ENCODE measurements at places on chromosomes 12 and 14. TPM values are rescaled to one million over a fixed set of nuclear protein-coding genes. Genes with fewer than 3 reads are reported as not detected.

ZFHX2 gene
- 0.76 TPM for total RNA-seq

ACSS3 gene
- total RNA-seq = 10.0 TPM

PRB2 gene
- not detected for total RNA-seq

RNASE2 gene
- total RNA-seq = not detected

B4GALNT3 gene
- 30.3 TPM for total RNA-seq

KLHL33 gene
- not detected for total RNA-seq

PMEL gene
- 2.5 TPM for total RNA-seq

TAS2R7 gene
- not detected for total RNA-seq

CLEC2D gene
- total RNA-seq = 140 TPM

TAS2R19 gene
- 4.3 TPM for total RNA-seq

NPFF gene
- not detected for total RNA-seq

KCNC2 gene
- not detected for total RNA-seq

DNA sequence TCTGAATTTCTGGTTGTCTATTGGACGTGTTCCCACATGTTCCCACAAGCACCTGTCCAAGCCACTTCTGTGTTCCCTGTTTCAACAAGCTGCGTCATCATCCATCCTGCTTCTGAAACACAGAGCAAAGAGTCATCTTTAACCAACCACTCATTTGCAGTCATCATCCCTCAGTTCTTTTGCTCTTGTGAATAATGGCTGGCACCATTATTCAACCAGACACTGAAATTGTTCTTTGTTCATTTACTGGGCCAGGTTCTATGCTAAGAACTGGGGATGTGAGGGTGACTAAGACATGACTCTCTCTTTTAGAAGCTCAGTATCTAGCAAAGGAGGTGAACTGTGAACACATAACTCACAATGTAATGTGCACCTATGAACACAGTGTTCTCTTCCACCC lies 40.7 kb upstream of the ANO4 start:
- no peak for DNase-seq
- no peak overlapping the region for H3K27ac ChIP-seq
- H3K4me1 ChIP-seq = no peaks in the 10 kb centered on the region
- no peak overlapping the region for H3K4me3 ChIP-seq

DNA sequence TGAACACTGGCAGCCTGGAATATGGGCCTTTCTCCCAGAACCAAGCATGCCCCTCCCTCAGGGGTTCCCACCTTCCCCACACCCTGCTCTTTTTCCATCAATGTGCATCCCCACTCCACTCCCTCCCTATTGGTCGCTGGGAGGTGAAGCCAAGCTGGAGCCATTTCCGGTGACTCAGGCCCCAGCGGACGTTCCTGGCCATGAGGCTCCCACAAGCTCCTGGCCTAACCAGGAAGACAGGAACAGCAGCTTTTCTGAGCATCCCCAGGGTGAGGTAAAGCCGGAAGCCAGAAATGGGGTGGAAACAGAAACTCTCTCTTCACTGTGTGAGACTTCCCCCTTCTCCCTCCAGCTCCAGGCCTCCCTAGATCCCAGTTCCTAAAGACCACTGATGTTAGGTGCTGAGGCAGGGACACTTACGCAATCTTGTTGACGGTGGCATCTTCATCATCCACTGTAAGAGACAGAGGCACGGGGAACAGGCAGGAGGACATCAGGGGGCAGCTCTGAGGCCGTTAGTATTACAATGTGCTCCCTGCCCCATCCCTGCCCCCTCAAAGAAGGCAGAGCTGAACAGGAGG lies 5.1 kb downstream of the LMBR1L start:
- H3K27me3 ChIP-seq = no peaks in the 10 kb centered on the region
- no peaks in the 10 kb centered on the region for H3K4me1 ChIP-seq
- H3K36me3 ChIP-seq = peaks cover 58% of the 10 kb centered on the region
- no peak for DNase-seq
- no peak overlapping the region for H3K4me3 ChIP-seq

- peaks cover 62% of the 10 kb centered on the region for H3K4me1 ChIP-seq
- no peaks in the 10 kb centered on the region for H3K27me3 ChIP-seq
- H3K36me3 ChIP-seq = peaks cover 25% of the 10 kb centered on the region
- DNase-seq = no peak
These were observed 21.4 kb downstream of the ACVR1B start for GRCh38 chr12:51972849-51973273.

GRCh38 chr12:91985002-91985787 lies 160.5 kb downstream of the BTG1 start:
- H3K27ac ChIP-seq = no peak overlapping the region
- DNase-seq = no peak
- H3K27me3 ChIP-seq = no peaks in the 10 kb centered on the region
- no peak overlapping the region for H3K4me3 ChIP-seq
- no peaks in the 10 kb centered on the region for H3K36me3 ChIP-seq

DNA sequence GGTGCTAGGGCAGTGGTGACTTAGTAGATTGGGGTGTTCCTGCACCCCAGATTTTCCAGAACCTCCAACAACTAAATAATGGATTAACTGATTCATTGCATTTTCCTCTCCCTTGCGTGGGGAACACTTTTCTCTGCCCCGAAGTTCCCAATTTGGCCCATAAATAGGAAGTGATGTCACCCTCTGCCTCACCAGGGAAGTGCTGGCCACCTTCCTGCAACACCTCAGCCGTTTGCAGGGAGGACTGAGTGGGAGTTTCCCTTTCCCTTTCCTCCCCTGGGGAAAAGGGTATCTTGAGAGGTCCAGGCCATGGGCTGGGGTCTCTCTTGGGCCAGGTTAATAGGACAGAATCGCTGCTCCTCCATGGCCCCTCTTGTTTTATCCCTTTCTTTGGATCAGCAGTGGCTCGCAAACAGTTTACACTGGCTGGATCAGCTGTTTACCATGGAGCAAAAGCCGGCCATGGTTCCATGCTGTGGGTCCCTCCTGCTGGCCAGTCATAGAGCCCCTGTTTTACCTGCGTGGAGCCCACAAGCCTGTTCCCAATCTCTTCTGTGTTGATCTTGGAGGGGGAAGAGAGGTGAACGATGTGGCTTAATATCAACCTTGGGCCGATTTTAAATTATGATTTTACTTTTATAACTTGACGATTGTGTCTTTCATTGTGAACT lies 91.6 kb upstream of the VRK1 start:
- no peaks in the 10 kb centered on the region for H3K4me1 ChIP-seq
- no peak overlapping the region for H3K4me3 ChIP-seq
- no peaks in the 10 kb centered on the region for H3K27me3 ChIP-seq
- no peak for DNase-seq
- H3K36me3 ChIP-seq = no peaks in the 10 kb centered on the region
- H3K27ac ChIP-seq = no peak overlapping the region

- no peaks in the 10 kb centered on the region for H3K4me1 ChIP-seq
- H3K27me3 ChIP-seq = no peaks in the 10 kb centered on the region
- no peak overlapping the region for H3K27ac ChIP-seq
- no peaks in the 10 kb centered on the region for H3K36me3 ChIP-seq
These were observed 392.3 kb downstream of the MED13L start for GRCh38 chr12:115885040-115885690.

DNA sequence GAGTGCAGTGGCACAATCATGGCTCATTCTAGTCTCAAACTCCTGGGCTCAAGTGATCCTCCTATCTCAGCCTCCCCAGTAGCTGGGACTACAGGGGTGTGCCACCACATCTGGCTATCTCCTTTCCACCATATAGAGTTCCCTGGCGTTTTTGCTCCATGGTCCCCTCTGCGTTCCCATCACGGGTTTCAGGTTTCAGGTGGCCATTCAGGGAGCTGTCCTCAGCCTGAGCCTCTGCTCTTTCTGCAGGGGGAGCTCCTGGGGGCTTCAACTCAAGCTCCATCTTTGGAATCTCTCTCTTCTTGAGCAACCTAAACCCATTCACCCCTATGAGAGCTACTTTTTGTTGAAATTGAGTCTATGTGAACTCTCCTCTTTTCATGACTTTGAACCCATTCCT lies 11.6 kb downstream of the SMIM41 start:
- no peaks in the 10 kb centered on the region for H3K27me3 ChIP-seq
- no peak for DNase-seq
- no peak overlapping the region for H3K4me3 ChIP-seq
- H3K36me3 ChIP-seq = no peaks in the 10 kb centered on the region

- no peak overlapping the region for H3K4me3 ChIP-seq
- H3K27ac ChIP-seq = no peak overlapping the region
- DNase-seq = no peak
These were observed 860.3 kb downstream of the DIO2 start for GRCh38 chr14:79351011-79351410.

GRCh38 chr12:82242729-82243128 lies 115.5 kb downstream of the CCDC59 start:
- DNase-seq = no peak
- H3K36me3 ChIP-seq = no peaks in the 10 kb centered on the region
- H3K27me3 ChIP-seq = no peaks in the 10 kb centered on the region
- H3K4me3 ChIP-seq = no peak overlapping the region
- no peak overlapping the region for H3K27ac ChIP-seq

DNA sequence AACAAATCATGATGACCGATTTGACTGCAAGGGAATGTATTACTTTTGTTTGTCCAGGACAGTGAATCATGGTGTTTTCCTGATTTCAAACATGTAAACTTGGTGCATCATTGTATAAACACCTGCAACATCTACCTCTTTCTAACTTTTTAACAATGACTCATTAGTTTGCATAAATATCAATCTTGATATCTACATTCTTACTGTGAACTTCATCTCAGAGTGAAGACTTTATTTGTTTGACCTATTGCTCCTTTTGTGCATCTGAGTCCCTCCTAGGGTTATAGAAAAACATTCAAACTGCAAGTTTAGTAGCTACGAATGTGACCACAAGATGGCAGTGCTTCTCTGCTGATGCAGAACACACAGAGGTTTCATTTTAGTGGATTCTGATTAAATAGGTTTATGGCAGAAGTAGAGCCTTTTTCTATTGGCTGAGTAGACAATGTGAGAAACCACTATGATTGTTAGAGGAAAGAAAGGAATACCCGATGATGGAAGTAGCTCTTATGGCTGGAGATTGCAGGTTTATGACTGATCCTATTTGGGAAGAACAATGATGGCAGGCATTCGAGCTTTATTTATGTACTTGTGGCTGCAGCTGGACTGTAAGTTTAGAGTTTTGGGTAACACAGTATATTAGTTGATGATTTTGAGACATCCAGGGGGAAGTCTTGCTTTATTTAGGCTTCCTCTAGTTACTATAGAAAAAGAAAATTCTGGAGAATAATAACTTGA lies 244.2 kb upstream of the OR4E1 start:
- H3K4me1 ChIP-seq = no peaks in the 10 kb centered on the region
- DNase-seq = no peak
- H3K27ac ChIP-seq = no peak overlapping the region
- H3K27me3 ChIP-seq = no peaks in the 10 kb centered on the region
- H3K4me3 ChIP-seq = no peak overlapping the region

DNA sequence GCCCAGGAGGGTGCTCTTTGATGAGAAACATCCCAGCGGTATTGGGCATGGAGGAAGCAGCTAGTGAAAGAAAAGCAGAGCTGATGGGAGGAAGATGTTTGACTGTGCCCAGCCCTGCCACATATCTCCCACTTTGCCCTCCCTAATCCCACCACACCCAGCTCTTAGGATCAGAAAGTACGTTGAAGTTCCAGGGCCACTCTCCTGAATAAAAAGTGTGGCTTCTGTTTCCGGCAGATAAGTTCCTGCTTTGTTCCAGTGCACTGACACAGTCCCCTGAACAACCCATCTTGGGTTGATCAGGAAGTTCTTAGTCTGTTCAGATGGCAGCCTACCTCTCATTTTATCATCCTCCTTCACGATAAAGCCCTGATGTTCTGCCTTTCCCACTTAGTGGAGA lies 16.5 kb downstream of the TPCN1 start:
- DNase-seq = peak; percentile 40
- no peaks in the 10 kb centered on the region for H3K36me3 ChIP-seq
- H3K4me1 ChIP-seq = peaks cover 77% of the 10 kb centered on the region
- no peak overlapping the region for H3K27ac ChIP-seq
- no peak overlapping the region for H3K4me3 ChIP-seq

DNA sequence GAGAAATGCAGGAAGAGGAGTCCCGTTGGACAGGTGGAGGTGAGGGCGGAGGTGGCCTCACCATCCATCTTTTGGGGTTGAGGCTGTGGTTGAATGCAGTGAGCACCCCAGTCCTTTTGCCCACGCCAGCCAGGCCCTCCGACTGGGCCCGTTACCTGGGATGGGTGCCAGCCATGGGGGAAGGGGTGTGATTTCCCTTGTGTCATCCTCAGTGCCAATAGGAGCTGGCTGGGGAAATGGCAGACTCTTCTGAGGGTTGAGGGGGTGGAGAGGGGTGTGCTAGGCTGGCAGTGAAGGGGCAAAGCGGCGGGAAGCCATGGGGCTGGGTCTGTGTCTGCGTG lies 9.6 kb downstream of the KCNH3 start:
- H3K27ac ChIP-seq = no peak overlapping the region
- peak overlapping the region; percentile 37 for H3K4me3 ChIP-seq
- no peak for DNase-seq
- H3K36me3 ChIP-seq = no peaks in the 10 kb centered on the region
- no peaks in the 10 kb centered on the region for H3K27me3 ChIP-seq

DNA sequence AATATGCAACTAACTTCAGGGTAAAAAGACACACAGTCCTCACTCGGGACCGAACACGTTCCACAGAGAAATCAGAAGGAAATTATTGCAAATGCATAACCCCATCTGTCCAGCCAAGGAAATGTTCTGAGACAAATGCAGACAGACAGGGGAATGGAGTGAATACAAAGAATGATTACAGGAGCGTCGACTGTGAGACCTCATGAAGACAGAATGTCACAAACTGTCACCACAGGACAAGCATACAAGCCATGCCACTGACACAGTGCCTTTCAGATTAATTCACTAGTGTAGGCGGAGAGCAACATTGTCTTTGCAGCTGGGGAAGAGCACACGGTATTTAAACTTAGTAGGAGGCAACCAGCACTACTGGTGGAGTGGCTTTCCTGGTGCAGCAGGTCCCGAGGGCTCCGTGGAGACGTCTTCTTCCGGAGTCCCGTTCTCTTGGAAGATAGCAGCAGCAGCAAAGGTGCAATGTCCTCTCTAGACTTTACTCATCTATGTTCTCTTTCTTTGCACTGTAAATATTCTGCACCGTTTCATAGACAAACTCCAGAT lies 44.6 kb downstream of the FBXO21 start:
- H3K27me3 ChIP-seq = no peaks in the 10 kb centered on the region
- H3K27ac ChIP-seq = no peak overlapping the region
- DNase-seq = no peak
- no peaks in the 10 kb centered on the region for H3K36me3 ChIP-seq
- H3K4me3 ChIP-seq = no peak overlapping the region
